Activated naive CD4-positive, alpha-beta T cell treated with Interleukin-2 at 50 U/mL for 16 hours (primary cell): ENCODE measurements at places on chromosomes 6 and 20.

GRCh38 chr20:19012676-19013075 is 199.1 kb downstream of the SCP2D1 start:
- no peak for DNase-seq

GRCh38 chr20:24212494-24212893 is 223.9 kb upstream of the GGTLC1 start:
- no peak for DNase-seq

GRCh38 chr6:2695454-2696095 is 55.1 kb downstream of the MYLK4 start:
- no peak for DNase-seq

- DNase-seq = no peak
These were observed 32.7 kb downstream of the OGFRL1 start for GRCh38 chr6:71321314-71321713.

DNA sequence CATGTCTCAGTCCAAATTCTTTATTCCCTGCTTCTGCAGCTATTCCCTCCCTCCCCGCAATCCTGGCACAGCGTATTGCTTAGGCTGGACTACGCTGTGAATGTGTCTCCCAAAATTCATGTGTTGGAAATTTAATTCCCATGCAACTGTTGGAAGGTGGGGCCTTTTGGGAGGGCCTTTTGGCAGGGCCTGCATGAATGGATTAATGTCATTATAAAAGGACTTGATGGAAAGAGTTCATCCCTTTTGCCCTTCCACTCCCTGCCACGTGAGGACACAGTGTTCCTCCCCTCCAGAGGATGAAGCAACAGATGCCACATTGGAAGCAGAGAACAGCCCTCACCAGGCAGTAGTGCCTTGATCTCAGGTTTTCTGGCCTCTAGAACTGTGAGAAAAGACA is 20.4 kb upstream of the NOTCH4 start:
- DNase-seq = no peak

GRCh38 chr6:43421831-43422230 is 5.5 kb upstream of the ABCC10 start:
- DNase-seq = no peak

GRCh38 chr6:45699663-45700062 is 316.0 kb downstream of the CLIC5 start:
- DNase-seq = no peak

- no peak for DNase-seq
These were observed 30.4 kb downstream of the KIZ start for GRCh38 chr20:21156266-21156665.

DNA sequence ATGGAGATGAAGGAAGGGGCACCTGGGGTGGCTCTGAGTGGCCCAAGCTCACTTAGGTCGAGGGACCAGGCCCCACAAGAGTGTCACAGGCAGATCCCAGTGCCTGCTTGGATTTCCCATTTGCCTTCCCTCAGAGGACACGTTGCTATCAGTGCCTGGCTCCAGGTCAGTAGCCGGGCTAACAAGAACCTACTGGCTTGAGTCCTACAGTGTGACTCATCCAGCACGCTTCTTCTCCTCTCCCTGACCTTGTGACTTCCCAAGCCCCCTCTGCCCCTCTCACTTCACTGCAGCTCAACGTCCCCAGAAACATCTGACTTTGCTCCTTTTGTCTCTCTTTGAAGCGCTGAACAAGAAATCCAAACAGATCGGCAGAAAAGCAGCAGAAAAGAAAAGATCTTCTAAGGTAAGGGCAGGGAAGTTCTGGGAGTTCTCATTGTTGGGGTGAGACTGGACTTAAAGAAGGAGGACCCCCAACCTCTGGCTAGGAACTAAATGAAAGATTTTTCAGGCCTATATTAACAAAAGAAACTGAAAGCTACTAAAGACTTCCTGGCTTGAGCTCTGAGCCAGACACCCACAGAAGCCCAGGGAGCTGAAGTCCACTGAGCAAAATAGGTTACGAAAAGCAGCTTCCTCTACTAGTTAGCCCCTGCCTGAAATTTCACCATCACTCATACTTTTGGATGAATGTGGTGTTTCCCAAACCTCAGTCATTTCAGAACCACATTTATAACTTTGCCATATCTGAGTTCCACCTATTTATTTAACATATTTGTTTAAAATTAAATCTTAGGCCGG is 21.5 kb downstream of the ASIP start:
- DNase-seq = no peak

- no peak for DNase-seq
These were observed 199.8 kb upstream of the DEFB112 start for GRCh38 chr6:50249493-50249892.

DNA sequence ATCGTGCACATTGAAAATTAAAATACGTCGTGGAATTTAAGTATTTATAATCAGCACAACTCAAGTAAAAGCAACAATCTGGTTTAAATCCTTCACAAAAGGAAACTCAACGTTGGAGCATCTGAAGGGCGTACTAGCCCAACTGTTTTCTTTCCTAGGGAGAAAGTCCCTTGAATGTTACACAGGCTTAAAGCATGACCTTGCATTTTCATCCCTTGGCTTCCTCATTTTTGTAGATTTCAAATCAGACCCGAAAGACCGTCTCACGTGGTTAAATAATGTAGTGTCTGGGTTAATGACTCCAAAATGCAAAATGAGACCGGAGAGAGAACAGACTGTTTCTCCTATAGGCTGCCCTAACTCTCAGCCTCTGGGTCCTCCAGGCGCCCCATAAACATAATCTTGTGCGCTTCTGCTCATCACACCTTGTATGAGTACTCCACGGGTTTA is 249.2 kb upstream of the RREB1 start:
- no peak for DNase-seq

DNA sequence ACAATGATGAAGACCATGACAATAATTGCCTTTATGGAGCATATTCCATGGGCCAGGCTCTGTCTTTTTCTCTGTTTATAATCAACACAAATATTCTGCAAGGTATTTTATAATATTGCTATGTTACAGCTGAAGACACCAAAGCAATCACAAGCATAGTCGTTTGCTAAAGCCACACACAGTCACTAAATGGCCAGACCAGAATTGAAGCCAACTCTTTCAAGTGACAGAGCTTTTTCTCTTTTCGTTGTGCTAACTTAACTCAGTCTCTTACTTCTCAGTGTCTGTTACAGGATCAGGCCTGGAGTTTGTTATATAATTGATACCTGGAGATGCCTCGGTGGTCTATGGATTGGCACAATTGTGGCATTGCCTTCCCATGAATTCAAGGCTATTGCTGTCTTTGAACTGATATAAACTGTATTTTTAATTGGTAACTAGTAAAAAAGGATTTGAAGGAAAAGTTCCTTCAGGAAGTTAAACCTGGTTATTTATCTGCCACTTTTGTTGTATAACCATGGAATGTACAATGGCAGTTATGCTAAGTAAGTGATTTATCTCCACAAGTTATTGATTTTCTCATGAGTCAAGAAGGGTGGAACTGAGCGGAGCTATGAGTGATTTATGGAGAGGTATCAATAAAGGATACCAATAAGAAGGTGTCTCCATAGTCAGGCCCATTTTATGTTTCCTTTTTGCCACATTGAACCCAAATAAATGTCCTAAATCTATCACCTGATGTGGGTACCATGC is 67.6 kb downstream of the PFDN4 start:
- DNase-seq = no peak

DNA sequence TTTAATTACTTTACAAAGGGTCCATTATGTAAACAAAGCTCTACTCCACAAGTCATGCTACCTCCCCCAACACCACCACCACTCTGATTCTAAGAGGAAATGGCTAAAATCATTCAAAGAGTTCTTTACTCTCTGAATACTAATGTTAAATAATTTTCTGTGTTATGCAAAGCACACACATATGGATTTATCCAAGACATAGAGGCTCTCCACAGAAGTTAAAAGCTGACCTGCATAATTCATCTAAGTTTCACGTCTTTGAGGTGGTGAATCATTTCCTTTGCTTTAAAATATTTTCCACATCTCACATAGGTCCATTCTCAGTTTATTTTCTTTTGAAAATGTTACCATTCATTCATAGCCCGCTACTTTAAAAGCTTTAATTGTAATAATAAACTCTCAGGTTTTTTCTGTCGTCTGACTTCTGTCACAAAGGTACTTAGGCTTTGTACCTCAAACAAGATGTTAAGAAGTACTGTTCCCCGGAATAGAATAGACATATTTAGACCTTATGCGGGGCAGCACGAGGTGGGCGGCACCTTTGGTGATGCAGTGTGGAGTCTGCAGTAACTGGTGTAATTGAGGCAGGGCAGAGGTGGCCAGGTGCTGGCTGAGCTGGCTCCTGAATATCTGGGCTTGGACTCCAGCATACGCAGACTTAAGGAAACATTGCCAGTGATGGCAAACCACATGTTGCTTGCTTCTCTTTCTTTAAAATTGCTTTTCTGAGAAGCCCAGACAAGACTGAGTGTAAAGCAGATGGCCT is 55.8 kb downstream of the KIF6 start:
- DNase-seq = no peak

DNA sequence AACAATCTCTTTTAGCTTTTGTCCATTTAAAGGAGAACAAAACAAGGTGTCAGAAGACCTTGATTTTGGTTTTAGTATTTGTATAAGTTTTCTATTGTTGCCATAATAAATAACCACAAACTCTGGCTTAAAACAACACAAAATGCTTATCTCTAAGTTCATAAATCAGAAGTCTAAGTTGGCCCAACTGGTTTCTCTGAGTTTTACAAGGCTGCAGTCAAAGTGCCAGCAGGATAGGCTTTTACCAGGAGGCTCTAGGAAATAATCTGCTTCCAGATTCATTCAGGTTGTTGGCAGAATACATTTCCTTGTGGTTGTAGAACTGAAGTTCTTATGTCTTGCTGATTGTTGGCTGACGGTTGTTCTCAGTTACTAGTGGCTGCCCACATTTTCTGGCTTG is 147.2 kb upstream of the HMGCLL1 start:
- no peak for DNase-seq

DNA sequence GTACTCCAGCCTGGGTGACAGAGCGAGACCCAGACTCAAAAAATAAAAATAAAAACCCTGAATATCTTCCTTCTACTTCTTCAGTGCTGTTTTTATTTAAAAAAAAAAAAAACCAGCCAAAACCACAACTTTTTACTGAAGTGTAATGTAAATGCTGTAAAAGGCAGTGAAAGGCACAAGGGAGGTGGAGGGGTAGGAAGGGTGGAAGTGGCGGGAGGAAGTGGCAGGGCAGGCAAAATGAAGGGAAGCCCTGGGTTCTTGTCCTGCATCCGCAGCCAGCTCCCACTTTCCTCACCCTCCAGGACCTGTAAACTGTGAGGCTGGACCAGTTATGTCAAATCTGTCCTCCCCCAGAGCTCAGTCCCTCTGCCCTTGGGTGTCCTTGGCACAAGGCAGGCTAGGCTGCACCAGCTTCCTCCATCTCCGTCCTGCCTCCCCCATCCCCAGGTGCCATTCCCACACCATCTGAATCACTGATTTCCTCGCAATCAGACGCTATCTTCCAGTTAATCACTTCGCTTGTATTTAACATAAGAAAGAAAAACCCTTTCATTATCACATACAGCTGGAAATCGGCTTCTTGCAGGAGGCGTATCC is 13.7 kb upstream of the PANK2 start:
- DNase-seq = no peak
